Amniotic epithelial cell (primary cell): ENCODE measurements at places on chromosomes 6 and 20.

DNA sequence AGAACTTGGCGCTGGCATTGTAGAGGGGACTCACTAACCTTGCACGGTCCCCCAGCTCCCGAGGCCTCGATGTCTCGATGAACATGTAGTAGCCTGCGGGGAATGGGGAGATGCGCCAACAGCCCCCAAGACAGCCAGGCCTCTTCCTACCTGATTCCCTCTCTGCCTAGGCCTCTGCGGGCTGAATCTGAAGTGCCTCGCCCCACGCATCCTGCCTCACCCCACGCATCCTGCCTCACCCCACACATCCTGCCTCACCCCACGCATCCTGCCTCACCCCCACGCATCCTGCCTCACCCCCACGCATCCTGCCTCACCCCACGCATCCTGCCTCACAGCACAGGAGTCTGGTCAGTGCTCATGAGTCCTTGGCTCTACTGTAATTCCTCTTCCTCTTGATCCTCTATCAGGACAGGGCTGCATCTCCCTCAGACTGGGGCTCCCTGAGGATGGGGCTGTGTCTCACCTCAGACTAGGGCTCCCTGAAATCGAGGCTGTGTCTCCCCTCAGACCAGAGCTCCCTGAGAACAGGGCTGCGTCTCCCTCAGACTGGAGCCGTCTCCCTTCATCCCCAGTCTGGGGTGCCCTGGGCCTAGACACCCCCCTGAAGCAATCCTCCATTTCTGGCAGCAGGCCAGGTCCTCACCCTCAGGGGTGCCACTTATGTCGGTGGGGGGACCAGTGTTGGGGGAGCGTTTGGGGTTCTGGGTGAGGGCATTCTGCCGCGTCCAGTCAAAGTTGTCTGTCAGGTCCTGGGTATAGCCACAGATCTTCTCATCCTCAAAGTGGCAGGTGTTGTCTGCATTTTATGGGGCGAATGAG is 53.6 kb downstream of the MDGA1 start:
- peak; percentile 51 for DNase-seq

DNA sequence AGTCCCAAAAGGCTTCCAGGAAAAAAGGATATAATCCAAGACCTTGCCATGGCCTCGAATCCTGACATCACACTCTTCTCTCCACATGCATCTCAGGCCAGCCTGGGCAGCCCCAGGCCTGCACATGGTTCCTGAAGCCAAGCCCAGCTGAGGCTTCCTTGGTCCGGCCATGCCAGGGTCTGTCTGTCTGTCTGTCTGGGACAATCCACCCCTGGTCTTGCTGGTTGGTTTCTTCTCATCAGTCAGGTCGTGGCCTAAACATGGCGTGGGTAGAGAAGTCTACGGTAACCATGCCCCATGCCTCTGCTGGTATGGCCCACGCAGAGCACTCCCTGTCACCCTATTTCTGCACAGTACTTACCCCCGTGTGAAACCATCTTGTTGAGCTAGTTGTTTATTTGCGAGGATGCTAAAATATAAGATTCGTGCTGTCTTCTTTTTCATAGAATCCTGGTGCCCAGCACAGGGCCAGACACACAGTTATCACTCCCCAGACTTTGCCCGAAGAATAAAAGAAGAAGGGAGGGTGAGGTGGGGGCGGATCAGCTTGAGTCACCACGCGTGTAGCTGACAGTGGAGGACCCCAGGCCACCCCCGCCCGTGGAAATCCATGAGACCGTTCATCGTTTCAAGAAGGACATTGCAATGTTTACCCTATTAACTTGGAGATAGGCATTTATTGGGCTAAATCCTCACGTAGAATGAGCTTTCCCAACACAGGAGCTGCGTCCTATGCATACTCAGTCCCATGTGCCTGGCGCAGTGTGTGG is 107.2 kb downstream of the RNASET2 start:
- DNase-seq = no peak

DNA sequence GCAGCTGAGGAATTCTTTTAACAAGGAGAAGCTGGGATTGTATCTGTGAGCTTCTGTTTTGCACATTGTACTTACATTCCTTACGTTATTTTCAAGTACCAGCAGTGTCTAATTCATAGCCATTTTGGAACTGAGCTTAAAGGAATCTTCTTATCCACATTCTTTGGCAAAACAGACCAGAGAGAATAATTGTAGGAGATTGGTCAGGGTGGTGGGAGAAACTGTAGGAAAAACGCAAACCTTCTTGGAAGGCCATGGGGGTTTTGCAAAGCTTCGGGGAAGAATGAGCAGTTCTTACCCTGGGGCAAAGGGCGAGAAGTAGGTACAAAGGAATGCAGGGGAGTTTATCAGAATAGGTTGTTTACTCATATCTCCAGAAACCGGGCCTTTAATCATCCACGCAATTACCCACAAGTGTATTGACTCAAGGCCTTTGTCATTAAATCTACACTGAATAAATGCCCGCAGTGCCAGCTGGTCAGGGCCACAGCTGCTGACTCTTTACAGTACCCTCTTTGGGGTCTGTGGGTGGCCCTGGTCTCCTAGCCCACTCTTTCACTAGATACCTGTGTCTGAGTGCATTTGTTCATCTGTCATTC is 39.6 kb upstream of the SPTLC3 start:
- peak; percentile 40 for DNase-seq

GRCh38 chr6:166460473-166461437 is 78.0 kb upstream of the MPC1 start:
- DNase-seq = no peak

DNA sequence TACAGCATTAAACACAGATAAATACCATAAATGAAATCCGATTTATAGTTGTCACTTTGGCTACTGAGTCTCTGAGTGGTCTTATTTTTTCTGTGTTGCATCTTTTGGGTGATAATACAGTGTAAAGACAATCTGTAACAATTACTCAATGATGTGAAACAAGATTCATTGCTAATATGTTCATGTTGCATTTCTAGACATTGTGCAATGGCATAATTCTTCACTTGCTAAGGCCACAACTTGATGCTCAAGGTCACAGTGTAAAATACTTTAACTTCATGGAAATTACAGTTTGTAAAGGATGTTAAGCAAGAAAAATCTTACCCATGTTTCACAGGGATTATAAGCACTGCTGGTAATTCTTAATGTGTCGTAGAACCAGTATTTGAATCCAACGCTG is 74.9 kb upstream of the SMLR1 start:
- peak; percentile 93 for DNase-seq

DNA sequence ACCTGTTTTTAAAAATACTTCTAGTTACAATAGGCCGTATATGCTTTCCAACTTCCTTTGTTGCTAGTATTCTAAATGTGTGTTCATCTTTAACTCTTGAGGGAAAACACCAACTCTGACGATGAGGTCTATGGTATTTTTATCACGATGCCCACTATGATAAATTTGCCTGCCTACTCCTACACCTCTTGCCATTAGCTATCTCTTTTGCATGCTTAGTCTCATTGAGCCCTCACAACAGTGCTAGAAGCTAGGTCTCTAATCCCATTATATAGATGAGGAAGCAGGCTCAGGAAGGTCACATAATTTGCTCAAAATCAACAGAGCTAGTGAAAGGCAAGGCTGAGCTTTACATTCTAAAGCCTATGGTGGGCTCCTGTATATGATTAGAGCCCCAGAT is 13.2 kb downstream of the AAR2 start:
- DNase-seq = no peak

- DNase-seq = no peak
Observed at GRCh38 chr20:46139908-46140482, 21.9 kb downstream of the CD40 start.

DNA sequence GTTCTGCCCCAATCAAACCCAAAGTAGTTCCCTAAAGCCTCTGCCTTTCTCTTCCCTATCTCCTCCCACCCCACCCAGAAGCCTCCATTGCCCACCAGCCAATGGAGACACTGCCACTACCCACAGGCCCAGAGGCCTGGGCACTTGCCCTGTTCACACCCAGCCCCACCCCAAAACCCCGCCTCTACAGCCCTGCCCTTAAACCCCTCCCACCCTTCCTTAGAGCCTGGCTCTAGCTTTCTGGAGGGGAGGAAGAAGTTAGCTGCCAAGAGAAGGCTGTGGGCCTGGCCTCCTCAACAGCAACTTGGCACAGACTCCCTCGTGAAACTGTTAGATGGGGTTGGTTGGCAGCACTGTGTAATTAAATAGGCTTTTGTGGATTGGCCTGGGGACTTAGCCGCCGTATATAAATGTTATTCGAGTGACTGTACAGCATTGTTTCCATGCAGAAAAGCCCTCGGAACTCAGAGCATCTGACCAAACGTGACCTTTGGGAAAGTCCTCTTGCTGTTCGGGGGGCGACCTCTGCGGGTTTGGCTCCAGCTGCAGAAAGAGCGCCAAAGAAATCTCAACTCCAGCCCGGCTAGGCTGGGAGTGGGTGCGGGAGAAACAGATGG is 31.4 kb downstream of the COL11A2 start:
- DNase-seq = peak; percentile 45

DNA sequence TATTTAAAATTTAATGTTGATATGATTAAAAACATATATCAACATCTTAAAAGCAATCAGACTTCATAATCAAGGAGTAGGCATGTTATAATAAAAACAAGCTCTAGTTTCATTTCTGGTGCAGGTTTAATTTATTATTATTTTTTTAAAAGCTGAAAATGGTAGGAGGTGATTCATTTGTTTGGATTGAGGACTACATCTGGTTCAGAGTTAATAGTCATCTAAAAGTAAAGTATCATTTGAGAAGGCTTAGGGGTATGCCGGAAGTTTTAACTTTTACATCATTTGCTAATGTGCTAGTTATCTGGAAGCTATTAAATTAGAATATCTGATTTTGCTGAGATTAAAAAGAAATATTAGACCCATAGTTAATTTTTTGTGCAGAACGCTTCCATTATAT is 169.5 kb upstream of the LAMA2 start:
- DNase-seq = peak; percentile 4

GRCh38 chr6:33314515-33314942 is 651 bp upstream of the TAPBP start:
- DNase-seq = peak; percentile 77

DNA sequence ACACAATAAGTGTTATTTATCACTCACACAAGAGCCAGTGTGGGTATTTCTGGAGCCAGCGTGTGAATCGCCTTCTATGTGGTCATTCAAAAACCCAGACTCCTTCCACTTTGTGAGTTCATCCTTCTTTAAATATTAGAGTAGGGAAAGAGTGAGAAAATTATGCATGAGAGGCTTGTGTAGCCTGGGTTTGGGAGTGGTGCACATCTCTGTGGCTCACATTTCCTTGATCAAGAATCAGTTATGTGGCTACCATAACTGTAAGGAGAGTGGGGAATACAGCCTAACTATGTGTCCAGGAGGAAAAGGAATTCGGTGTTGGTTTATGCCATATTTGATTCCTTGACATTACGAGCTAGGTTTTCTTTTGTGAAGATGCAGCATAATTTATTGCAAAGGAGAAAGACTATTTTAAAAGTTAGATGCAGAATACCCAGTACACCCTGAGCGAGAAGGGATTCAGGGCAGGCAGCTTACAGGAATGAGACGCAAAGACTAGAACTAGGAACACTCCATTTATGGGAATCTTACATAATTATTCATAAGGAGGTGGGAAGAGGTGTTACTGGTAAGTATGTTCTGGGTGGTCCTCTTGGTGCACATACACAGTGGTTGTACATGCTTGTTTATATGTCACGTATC is 638.5 kb downstream of the COL12A1 start:
- no peak for DNase-seq

- no peak for DNase-seq
Observed at GRCh38 chr6:157487110-157487773, 106.3 kb downstream of the ZDHHC14 start.

DNA sequence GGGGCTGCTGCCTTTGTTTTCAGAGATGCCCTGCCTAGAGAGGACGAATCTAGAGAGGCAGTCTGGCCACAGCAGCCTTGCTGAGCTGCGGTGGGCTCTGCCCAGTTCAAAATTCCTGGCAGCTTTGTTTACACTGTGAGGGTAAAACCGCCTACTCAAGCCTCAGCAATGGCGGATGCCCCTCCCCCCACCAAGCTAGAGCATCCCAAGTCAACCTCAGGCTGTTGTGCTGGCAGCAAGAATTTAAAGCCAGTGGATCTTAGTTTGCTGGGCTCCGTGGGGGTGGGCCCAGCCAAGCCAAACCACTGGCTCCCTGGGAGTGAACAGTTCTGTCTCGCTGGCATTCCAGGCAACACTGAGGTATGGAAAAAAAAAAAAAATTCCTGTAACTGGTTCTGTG is 970.9 kb downstream of the TBC1D32 start:
- DNase-seq = peak; percentile 7
